Fibroblast of the aortic adventitia (primary cell): ENCODE measurements at places on chromosomes 4 and X. TPM values are rescaled to one million over a fixed set of nuclear protein-coding genes. Genes with fewer than 3 reads are reported as not detected.

Gene KDM5C
- 51.7 and 76.4 TPM in 2 replicates for total RNA-seq

Gene F11
- not detected in 2 replicates for total RNA-seq

Gene TEX11
- not detected in 2 replicates for total RNA-seq

Gene THAP6
- 22.0 and 44.6 TPM in 2 replicates for total RNA-seq

Gene C4orf36
- total RNA-seq = 0.81 TPM in 1 of 2 replicates, not detected in the other
